Femur (tissue), 1 donor: ENCODE measurements at places on chromosomes 5 and 9.

GRCh38 chr9:75599126-75599525, 291.3 kb upstream of the PCSK5 start:
- no peak for DNase-seq

DNA sequence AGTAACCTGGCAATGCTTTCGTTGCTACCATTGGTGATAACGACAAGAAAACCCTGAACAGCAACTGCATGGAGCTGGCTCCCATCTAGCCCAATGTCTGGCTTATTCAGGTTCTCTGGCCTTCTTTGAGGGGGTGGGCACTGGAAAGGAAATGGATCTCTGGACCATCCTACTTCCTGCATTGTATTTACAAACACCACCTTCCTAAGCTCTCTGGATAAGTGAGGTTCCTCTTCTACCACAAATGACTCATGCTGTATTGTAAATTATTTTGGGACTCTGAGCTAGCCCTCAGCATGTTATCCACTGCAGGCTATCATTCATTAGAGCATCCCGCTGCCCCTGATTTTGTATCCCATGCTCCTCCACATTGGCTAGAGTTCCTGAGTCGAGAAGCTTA, 136.9 kb upstream of the KLF9 start:
- no peak for DNase-seq

DNA sequence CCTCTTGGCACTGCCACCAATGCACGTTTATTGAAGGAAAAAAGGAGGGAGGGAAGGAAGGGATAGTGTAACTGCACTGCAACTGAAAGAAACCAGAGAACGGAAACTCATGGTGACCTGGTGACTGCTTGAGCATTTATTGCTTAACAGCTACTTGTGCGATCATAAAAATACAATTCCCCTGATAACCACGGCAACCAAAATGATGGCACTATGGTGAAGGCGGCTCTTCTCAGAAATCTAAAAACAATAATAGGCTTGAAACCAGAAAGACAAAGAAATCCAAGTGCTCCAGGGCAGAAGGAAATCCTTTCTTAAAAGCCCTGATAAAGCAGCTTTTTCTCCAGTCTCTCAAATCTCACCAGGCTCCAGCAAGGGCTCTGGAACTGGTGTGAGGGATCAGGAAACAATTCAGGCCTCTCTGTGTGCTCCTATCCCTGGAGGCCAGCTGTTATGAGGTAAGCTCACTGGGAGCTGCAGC, 1.9 kb downstream of the FBXO10 start:
- DNase-seq = no peak

GRCh38 chr9:74094766-74095165, 402.4 kb upstream of the RORB start:
- DNase-seq = no peak

GRCh38 chr5:37957218-37957617, 117.4 kb upstream of the GDNF start:
- DNase-seq = no peak

DNA sequence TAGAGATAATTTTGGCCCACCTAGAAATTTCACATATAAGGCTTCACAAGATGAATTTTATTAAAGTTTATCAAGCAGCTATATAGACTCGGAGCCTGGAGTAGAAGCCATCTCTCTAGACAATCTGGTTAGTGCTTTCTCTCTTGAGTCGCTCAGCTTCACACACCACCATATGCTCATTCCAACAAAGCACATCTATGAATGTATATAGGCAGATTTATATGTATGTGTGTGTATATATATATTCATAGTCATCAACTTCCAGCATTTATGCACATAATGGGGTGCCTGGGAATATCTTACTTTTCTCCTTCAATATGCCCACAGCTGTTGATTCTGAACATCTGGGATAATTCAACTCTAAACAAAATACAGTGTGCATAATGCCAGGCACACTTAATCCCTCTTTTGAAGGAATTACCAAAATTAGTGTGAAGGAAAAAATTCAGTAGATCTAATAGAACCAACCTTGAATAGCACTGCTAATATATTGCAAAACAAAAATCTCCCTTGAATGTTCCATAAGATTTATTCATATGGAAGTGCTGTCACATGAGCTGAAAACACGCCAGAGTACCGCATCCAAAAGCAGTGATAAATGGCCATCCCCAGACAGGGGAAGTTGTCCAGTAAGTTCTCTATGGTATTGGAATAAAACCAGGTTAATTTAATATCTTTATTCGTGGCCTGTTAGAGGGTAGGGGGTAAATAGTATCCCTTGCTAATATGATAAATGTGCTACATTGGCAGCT, 56.0 kb upstream of the MOCS2 start:
- DNase-seq = peak; percentile 28

DNA sequence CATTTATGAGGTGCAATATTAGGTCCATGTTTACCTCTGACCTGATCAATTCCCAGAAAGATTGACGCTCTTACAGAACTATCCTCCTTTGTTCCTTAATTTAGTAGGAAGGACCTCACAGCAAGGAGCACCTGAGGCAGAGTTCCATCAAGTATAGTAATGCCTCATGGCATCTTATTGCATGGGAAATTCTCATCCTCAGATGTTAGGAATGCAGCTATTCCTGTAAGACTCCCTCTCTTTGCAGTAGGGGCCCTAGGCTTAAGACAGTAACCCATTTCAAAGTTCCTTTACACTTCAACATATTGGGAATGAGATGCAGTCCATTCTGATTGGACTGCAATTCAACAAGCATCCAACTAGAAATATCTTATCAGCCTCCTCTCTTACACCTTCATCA, 69.8 kb downstream of the SLCO4C1 start:
- DNase-seq = no peak

DNA sequence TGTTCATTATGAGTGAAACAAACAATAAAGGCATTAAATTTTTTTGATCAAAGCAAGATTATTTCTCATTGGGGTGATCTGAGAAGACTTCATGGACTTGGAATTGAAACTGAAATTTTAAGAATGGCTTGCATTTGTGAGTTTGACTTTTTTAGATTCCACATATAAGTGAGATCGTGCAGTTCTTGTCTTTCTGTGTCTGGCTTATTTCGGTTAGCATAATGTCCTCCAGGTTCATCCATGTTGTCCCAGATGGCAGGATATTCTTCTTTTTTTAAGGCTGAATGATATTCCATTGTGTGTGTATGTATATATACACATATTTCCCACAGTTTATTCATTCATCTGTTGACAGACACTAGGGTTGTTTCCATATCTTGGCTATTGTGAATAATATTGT, 716.5 kb downstream of the PRELID2 start:
- no peak for DNase-seq

- DNase-seq = no peak
Measured at GRCh38 chr5:123422433-123423277, 548 bp downstream of the CEP120 start.

DNA sequence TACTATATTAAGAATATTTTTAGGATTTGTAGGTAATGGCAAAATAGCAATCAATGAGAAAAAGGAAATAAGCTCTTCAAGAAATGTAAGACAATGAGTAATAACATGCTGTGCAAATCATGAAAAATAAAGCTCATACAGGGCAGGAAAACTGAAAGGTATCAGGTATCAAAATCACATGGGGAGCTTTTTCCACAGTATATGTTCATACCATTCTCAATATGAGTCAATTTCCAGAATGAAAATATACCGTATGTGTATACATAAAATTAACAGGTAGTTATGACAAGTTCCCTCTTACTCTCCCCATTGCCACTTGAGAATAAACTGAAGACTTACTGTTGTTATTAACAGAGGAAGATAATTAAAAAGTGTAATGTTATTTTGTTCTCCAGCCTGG, 35.9 kb downstream of the EFCAB9 start:
- no peak for DNase-seq

DNA sequence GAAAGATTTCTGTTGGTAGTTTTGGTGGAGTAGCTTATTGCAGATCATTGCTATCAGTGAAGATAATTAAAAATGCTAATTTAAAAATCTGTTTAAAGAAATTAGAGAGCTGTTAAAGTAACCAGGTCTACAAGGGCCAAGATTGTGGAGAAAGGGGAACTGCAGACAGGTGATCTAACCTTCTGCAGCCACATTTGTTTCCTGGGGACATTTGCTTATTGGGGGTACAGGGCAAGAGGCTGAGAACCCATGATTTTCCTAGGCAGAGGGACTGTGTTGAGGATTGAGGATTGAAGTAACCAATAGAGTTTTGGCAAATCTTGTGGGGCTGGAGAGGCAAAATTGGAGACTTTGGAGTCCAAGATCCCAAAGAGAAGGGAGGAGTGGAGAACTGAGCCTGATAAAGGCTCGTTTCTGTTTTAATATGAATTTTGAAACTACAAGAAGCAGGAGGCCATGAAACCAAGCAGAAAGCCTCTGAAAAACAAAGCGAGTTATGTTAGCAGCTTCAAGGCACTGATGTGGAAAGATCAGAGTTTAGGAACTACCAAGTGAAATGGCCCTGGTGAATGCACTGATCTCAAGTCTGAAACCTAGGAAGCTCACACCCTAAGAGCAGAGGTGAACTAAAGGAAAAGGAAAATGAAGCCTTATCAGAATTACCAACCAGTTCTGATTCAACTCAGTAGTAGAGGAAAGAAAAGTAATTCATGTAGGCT, 219.8 kb upstream of the C9orf72 start:
- no peak for DNase-seq

GRCh38 chr9:70772601-70773000, 348.8 kb downstream of the TRPM3 start:
- DNase-seq = no peak

- no peak for DNase-seq
Measured at GRCh38 chr5:181058321-181058720, 18.3 kb downstream of the BTNL9 start.

DNA sequence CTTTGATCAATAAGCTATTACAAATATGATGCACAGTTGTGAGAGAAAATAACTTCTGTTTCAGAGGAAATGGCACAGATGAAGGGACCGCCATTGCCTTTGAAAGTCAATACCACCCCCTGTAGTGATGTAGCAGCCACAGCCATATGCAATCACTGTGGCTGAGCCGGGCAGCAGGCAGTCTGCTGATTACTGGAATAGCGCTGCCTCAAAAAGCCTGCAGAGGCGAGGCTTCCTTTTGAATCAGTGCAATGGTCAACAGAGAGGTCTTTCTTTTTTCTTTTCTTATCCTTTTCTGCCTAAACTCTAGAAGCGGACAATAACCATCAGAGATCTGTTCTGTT, 265.1 kb upstream of the TAS2R1 start:
- DNase-seq = no peak

DNA sequence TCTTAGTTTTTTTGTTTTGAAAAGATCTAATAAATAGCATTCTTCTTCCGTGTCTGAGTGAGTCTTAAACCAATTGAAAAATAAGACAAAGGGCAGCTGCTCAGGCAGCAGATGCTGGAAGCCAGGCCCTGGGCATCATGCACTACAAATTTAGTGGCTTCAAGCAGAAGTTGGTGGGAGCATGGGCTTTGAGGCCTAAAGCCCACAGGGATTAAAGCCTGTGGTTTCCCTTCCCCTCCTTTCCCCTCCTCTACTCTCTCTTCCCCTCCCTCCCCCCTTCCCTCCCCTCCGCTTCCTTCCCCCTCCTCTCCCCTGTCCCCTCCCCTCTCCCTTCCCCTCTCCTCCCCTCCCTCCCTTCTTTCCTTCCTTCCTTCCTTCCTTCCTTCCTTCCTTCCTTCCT, 20.1 kb upstream of the KIF4B start:
- DNase-seq = no peak

DNA sequence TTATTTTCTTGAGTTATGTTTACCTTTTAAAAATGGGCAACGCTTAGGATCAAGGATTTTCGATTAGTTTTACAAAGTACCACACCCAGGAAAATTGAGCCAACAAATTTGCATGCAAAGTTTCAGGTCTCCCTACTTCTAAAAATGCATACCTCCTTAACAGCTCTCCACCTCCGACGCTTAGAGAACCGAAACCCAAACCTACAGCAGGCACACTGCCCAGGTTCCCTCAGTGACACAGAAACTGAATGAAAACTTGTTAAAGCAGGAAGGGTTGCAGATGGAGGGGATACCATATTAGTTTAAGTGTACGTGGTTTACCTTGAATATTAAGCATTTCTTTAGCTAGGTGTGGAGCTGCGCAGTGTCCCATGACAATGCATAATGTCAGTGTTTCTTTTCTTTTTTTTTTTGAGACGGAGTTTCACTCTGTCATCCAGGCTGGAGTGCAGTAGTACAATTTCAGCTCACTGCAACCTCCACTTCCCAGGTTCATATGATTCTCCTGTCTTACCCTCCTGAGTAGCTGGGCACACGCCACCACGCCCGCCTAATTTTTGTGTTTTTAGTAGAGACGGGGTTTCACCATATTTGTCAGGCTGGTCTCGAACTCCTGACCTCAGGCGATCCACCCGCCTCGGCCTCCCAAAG, 1.6 kb upstream of the SUB1 start:
- DNase-seq = no peak

GRCh38 chr5:90398726-90399125, 10.8 kb downstream of the CETN3 start:
- no peak for DNase-seq

DNA sequence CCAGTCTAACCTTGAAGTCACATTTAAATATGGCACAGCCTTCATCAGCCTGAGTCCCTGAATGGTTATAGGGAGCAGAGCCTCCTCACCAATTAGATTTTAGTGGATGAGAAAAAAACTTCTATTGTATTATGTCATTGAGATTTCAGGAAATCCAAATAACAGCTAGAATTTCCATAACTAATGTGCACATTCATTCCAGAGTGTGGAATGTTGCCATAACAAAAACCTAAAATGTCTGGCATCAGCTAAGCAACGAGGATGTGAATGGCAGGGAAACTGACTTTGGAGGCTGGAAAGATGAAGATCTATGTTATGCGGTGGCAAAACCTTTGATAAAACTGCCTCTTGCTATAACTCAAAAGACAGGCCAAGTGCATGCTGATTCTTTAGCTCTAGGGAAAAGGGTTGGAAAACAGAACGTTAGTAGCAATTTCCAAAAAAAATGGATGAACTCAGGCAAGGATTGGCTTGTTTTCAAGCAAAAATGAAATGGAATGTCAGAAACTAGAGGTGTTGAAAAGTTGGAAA, 91.3 kb upstream of the NFIB start:
- no peak for DNase-seq

- DNase-seq = no peak
Measured at GRCh38 chr5:34487956-34488355, 168.2 kb upstream of the RAI14 start.

- DNase-seq = no peak
Measured at GRCh38 chr5:68071736-68072135, 143.8 kb upstream of the PIK3R1 start.

GRCh38 chr5:75363726-75364495, 26.9 kb downstream of the HMGCR start:
- DNase-seq = peak; percentile 35
